ENCODE measurements at places on chromosomes 2 and 18. TPM values are rescaled to one million over a fixed set of nuclear protein-coding genes. Genes with fewer than 3 reads are reported as not detected.

GRCh38 chr18:39062426-39062825 lies 1496.8 kb upstream of the CELF4 start:
- no peak for DNase-seq

DNA sequence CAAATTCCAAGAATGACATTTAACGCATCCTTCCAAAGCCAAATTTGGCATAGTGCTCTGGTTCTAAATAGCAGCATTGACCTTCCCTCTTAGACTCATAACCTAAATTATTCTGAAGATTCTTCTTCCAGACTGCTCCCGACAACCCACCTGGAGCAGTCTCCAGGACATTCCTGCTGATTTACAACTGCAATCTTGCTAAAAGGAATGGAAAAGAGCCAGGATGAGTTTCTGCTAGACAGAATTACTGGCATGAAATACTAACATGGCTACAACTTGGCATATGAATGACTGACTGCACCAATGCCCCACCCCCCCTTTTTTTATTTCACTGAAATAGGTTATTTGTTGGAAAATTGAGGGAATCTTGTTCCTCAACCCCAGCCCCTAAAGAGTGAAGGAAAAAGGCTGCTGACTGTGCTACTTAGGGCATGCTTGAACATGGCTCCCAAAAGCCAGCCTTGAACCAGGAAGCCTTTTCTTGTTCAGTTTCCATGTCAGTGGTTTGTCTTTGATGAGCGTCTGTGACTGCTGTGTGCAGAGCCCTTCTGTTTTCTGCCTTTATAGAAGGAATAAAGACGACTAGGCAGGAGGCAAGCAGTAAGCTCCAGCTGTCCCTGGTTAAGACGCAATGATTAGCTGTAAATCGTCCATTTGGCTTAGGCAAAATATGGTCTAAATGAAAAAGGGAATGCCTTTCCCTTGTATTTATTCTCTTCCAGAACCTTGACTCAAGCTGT lies 47.4 kb upstream of the ITGB6 start:
- no peak for DNase-seq

GRCh38 chr18:48208432-48209140 lies 200.6 kb downstream of the ZBTB7C start:
- DNase-seq = no peak

- DNase-seq = no peak
Observed at GRCh38 chr18:63788447-63789096, 13.4 kb downstream of the SERPINB7 start.

- no peak for DNase-seq
Observed at GRCh38 chr18:36567800-36568199, 261.0 kb downstream of the TPGS2 start.

- DNase-seq = no peak
Observed at GRCh38 chr2:73350035-73350691, 35.5 kb upstream of the ALMS1 start.

GRCh38 chr2:163345795-163346573 lies 389.8 kb downstream of the FIGN start:
- DNase-seq = no peak

DNA sequence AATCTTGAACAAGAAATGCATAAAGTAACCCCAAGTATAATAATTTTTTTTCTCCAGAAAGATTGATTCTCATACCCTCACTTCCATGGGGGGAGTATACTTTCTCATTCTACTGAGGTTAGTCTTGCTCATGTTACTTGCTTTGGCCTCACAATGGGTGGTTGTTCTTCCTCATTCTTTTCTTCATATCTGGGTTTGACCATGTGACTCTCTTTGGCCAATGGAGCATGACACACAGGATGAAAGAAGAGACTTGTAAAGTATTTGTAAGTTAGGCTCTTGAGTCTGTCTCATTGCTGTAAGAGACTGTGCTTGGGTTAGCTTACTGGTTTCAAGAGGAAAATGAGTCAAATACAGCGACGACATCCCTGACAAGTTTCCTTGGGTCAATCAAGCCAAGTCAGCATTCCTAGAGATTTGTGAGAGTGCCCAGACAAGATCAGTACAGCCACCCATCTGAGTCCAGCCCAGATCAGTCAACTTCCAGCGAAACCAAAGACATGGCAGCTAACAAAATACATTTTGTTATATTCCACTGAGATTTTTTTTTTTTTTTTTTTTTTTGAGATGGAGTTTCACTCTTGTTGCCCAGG lies 970.2 kb downstream of the BCL11A start:
- no peak for DNase-seq

- DNase-seq = no peak
Observed at GRCh38 chr2:229084447-229084846, 186.6 kb downstream of the PID1 start.

GRCh38 chr2:195543902-195544894 lies 112.8 kb upstream of the SLC39A10 start:
- DNase-seq = no peak

GRCh38 chr18:45666520-45666919 lies 51.2 kb downstream of the SLC14A2 start:
- no peak for DNase-seq

DNA sequence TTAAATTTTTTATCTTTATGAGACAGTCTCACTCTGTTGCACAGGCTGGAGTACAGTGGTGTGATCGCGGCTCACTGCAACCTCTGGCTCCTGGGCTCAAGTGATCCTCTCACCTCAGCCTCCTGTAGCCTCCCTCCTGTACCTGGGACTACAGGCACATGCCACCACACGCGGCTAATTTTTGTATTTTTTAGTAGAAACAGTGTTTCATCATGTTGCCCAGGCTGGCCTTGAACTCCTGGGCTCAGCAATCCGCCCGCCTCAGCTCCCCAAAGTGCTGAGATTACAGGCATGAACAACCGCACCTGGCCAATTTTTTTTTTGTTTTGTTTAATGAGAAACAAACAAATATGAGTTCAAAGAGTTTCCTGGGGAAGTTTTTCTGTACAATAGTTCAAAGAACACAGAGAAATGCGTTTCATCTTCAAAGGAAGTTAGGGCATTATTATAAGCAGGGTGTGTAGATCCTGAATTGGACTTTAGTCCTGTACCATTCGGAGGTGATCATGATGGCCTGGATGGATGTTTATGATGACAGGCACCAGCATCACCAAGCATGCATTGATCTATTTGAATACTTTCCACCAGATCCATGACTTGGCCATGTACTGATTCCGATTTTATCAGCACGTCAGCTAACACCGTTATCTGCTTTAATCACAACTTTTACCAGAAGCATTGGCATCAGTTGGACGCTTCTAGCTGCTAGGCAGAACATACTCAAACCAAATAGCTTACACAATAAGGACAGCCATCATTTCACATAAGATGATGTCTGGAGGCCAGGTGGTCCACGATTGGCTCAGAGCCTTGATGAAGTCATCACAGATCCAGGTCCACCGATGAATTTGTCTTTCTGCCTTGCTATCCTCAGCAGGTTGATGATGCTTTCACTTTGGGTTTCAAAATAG lies 28.9 kb downstream of the TCF23 start:
- DNase-seq = no peak

DNA sequence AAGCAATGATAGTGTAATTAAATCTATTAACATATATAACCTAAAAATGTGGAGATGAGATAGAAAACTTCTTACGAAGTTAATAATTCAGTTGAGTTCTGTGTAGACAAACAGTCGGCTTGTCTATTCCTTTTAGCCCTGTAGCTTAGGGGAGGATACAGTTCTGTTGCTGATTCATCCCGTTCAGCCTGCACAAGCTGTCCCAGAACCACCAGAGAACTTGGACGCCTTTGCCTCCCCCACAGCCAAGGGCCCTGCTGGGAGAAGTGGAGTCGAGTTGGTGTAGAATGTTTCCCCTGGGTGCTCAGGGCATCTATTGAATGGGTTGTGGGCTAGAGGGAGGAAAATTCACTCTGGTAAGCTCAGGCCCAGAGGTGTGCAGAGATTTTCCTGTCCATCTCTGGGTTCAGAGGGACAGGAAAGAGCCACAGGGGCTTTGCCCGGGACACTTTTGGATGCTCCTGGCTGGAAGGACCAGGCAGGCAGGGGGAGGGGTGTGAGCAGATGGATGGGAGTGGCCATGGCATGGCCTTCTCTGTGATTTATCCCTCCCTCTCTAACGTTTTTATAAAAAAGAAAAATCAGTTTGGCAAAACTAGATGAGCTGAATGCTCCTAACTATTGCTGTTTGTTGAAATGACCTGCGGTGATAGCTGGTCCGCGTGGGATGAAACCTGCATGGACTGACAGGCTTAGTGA lies 42.8 kb upstream of the GALR1 start:
- DNase-seq = peak; percentile 62

DNA sequence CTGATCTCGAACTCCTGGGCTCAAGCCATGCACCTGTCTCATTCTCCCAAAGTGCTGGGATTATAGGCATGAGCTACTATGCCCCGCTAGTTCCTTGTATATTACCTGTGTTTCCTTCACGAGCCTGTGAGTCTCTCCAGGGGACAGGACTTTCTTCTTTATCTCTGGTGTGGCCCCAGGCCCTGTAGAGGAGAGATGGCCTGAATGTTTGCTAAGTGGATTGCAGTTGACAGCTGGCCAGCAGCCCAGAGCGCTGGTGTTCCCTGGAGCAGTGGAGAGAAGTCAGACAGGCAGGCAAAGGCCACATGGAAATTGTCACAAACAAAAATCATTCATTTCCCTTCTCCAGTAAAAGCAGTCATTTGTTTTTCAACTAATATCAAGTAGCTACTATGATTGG lies 17.9 kb downstream of the LPIN1 start:
- peak; percentile 79 for DNase-seq

DNA sequence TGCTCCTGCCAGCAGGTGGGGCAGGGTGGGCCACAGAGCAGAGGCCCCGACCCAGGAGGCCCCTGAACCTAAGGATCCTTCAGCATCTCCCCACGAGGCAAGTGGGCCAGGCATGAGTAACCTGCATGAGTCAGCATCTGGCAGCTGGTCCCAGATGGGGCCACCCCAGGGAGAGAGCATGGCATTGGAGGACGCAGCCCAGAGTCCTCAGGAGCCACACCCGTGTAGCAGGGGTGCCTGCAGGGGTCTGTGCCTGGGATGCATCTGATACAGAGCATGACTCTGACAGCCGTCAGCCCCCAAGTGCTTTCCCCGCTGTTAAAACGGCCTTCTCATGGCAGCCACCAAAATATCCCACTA lies 185.6 kb upstream of the SALL3 start:
- no peak for DNase-seq

- no peak for DNase-seq
Observed at GRCh38 chr2:45614871-45615415, 3.9 kb upstream of the SRBD1 start.

- no peak for DNase-seq
Observed at GRCh38 chr2:2050446-2050845, 280.6 kb downstream of the MYT1L start.

DNA sequence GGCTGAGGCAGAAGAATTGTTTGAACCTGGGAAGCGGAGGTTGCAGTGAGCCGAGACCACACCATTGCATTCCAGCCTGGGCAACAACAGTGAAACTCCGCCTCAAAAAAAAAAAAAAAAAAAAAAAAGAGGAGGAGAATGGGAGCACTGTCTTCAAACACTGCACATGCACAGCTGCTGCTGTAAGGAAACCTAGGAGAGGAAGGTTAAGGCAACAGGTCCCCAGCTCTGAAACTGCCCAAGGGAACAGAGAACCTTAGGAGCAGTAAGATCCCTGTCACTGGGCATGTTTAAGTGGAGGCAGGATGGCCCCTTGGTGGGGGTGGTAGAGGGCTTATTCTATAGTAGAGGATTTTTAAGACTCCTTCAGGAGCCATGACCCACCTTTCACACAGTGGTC lies 111.2 kb downstream of the CLIP4 start:
- DNase-seq = no peak

DNA sequence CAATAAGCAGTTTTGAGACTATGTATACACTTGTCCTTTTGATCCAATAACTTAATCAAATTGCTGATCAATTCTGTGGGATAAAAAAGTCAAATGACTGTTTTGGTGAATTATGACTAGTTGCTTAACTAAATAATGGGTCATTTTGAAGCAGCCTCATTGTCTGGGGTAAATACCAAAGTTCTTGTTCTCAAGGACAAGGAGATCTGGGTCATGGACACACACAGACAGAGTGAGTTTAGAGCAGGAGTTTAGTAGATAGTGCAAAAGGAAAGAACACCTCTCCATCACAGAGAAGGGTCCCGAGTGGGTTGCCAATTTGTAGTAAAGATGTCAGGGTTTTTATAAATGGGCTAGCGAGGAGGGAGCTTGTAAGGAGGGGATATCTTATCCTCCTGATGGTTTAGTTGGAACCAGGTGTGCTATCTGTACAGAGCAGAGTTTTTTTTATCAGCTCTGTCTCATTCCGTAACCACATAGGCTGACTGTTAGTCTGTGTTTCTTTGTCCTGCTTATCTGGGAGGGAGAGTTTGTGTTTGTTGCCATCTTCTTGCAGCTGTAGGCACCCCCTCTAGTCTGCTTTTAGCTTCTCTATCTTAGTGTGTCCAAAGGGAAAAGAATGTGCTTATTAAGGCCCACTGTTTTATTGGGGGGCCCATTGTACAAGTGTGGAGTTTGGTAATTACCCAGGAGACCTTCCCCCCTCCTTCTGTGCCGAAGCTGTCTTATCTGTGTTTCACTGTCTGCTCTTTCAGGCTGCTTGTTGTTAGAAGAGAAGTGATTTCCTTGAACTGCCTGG lies 48.7 kb upstream of the C1GALT1C1L start:
- DNase-seq = no peak

DNA sequence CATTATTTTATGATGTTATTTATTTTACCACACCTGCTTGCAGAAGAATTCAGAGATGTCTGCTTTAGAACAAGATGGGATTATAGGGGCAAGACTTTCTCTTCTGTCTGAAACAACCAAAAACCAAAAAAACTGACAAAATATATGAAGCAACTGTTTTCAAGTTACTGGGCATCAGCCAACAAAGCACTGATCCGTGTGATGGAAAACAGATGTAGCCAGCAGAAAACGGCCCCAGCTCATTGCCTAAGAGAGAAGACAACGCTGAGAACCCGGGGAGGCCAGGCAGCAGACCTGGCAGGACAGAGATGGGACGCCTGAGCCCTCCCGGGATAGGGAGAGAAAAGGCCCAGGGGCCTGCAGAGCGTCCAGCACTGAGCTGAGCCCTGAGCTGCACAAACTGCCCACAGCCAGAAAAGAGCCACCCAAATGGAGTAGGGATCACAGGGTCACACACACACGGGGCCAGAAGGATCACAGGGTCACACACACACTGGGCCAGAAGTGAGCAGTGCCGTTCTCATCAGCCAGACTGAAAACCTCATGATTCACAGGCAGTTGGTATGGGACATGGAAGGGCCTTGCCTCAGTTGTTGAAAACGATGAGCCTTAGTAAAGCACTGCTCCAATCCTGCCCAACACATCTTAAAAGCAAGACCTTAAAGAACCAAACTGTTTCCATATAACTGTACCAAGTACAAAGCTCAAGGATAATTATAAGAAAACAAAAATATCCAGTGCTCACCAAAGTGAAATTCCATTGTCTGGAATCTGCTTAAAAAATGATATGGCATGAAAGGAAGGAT lies 12.1 kb downstream of the PXDN start:
- DNase-seq = peak; percentile 26

- DNase-seq = no peak
Observed at GRCh38 chr18:44731530-44732237, 51.0 kb downstream of the SETBP1 start.

GRCh38 chr2:66445925-66446871 lies 11.3 kb downstream of the MEIS1 start:
- DNase-seq = peak; percentile 44

Gene ANKRD62
- total RNA-seq = not detected

Gene DES
- total RNA-seq = 15,954 TPM

Gene IRS1
- 17.8 TPM for total RNA-seq

Gene NOL4
- not detected for total RNA-seq

Gene MARCO
- total RNA-seq = 7.0 TPM

Gene MBD2
- 43.7 TPM for total RNA-seq

Gene CXCR1
- total RNA-seq = 0.44 TPM

Gene FAP
- total RNA-seq = 0.71 TPM

Gene ACVR1C
- total RNA-seq = 0.36 TPM

Gene HOXD1
- total RNA-seq = not detected

Gene C2orf81
- total RNA-seq = 0.82 TPM

Gene FEV
- not detected for total RNA-seq

Gene AMER3
- total RNA-seq = not detected

Gene ARHGAP15
- total RNA-seq = 7.0 TPM

Data from left ventricle myocardium inferior (tissue), 1 donor.